ENCODE measurements at places on chromosomes 5 and 9.

DNA sequence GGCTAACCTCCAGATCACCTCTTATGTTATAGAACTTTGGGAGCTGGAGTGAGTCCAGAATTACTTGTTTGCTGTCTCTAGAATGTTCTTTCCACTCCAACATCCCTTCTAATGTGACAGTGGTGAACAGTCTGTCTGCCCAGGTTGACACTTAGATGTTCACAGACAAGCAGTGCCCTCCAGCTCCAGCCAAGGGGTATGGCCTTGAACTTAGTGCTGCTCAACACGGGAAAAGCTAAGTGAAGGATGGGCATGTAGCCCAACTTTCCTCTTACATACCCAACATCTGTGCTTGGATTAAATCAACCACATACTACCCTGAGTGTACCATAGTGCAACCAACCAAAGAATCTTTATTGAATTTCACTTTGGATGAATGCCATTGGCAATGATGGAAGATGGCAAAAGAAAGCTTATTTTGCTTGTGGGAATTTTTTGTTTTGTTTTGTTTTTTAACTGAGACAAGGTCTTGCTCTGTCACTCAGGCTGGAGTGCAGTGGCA, 201.2 kb downstream of the NXNL2 start:
- no peak for DNase-seq

DNA sequence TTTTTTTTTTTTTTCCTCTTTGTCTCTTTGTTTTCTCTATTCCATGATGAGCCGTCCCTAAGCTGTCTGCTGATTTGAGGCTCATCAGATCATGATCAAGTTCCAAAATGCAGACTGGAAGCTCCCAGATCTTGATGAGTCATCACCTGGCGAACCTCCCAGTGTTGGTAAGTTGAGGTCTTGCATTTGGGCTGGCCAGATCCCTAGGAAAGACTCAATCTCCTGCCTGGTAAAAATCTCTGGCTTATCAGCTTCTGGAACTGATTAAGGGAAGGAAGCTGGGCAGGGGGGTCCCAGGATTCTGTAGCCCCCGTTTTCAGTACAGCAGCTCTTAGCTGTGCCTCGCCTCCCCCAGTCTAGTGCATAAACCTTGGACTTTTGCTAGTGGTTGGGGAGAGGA, 69.0 kb downstream of the TSPAN17 start:
- DNase-seq: no peak

DNA sequence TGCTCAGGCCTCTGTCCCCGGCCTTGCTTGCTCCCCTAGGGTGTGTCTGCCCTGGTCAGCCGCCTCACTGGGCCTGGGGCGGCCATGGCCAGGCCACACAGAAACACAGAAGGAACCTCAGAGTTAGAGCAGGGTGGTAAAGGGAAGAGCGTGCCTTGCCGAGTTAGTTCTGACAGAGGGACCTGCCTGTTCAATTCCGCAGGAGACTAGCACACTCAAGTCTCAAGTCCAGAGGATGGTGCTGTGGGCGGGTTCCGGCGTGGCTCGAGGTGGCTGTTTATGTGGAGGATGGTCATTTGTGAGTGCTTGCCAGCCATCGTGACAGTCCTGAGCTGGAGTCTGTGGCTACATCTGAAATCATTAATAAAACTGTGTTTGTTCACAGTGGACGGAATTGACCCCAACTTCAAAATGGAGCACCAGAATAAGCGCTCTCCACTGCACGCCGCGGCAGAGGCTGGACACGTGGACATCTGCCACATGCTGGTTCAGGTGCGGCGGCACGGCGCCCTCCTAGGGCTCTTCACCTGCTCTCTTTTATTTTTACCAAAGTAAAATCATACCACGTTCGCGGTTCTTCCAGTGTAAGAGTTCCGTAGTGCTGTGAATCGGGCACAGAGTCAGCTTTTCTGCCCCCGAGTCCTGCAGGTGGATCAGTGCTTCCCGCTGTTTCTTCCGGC, 95.5 kb upstream of the CACNA1B start:
- DNase-seq: no peak

- no peak for DNase-seq
These were observed 177.5 kb upstream of the PPP2R2B start for GRCh38 chr5:147055850-147056566.

- no peak for DNase-seq
These were observed 88.8 kb downstream of the PPIC start for GRCh38 chr5:122947772-122948171.

DNA sequence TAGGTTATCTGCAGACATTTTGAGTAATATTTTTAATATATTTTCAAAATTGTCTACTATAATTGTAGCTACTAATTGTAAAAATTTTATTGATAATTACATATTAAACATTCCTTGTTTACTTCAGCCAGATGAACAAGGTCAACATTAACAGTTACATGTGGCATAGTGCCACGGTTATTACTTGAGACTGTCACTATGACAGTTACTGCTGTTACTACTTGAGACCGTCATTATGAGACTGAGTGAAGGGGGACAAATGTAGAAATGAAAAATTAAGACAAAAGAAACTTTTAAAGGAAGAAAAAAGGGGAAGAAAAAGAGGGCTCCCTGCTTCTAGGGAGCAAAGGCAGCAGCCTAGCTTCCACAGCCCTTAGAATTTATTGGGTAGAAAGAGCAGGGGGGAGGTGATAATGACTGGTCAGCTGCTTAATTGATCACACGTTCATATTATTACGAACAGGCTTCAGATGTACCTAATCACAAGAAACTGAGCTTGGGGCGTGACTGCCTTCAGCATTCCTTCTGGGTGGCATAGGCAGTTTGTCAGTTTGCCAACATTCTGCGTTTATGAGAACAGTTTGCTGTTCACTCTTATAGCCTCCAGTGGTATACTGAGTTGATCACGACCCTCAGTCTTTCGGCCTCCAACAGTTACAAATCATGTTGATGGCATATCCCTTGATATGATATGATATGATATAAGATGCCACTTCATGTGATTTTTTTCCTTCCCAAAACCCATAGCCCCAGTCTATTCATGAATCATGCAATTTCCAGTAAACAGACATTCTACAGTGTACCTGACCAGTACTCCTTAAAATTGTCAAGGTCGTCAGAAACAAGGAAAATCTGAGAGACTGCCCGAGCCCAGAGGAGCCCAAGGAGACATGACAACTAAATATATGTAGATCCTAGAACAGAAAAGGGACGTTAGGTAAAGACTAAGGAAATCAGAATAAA, 13.1 kb downstream of the MARCHF6 start:
- no peak for DNase-seq

GRCh38 chr9:127411122-127411521, 13.1 kb upstream of the ZNF79 start:
- DNase-seq: no peak

Data from NCI-H2081 treated with DMSO at 0.1 percent for 48 hours (cell line).